ENCODE measurements at places on chromosomes 12 and 14.

DNA sequence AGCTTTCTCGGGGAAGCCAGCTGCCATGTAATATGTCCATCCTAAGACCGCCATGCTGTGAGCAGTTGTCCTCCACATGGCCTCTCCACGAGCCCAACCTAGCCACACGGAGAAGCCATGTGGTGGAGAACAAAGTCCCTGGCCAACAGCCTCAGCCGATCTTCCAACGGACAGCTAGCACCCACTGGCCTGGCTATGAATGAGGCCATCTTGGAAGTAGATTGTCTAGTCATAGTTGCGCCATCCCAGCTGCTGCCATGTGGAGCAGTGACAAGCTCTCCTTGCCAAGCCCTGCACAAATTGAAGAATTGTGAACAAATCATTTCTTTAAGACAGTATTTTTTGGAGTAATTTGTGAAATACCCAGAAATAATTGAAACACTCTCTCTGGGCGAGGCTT is 49.3 kb upstream of the USP44 start:
- no peak for DNase-seq

- no peak for DNase-seq
Observed at GRCh38 chr12:67433385-67434175, 164.4 kb downstream of the CAND1 start.

GRCh38 chr12:8629486-8630033 is 16.9 kb upstream of the AICDA start:
- no peak for DNase-seq

GRCh38 chr12:130828895-130829294 is 10.2 kb downstream of the STX2 start:
- no peak for DNase-seq

DNA sequence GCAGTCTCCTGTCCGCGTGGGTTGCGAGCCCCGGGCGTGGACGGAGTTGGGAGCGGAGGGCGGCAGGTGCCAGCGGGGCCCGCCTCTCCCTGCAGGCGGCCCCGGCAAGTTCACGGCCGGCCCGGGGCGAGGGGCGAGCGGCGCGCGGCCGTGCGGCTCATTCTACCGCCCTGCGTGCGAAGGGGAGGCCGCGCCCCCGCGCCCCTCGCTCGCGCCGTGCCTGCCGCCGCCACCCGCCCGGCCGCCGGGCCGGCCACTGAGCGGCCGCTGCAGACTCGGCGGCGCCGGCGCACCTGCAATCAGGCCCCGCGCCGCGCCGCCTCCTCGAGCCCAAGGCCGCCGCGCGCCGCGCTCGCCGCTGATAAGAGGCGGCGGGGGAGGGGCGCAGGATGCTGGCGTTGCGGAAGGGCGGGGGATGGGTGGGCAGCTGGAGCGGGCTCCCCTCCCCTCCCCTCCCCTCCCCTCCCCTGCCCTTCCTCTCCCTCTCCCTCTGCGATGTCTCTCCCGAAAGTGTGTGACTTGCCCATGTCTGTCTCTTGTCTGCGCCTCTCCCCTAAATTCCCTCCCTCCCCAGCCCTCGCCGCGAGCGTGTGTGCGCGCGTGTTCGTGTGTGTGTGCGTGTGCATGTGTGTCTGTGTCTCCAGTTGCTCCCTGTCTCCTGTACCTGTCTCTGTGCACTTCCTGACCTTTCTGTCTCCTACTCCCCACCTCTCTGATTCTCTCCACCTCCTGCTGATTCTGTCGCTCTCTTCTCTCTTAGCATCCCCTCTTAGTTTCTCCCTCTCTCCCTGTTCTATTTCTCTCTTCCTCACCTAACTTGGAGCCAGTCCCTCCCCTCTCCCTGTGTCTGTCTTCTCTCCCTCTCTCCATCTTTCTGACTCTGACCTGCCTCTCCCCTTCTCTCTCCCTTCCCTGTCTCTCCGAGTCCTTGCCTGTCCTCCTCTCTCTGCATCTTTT is 768.1 kb upstream of the TBX3 start:
- peak; percentile 9 for DNase-seq

DNA sequence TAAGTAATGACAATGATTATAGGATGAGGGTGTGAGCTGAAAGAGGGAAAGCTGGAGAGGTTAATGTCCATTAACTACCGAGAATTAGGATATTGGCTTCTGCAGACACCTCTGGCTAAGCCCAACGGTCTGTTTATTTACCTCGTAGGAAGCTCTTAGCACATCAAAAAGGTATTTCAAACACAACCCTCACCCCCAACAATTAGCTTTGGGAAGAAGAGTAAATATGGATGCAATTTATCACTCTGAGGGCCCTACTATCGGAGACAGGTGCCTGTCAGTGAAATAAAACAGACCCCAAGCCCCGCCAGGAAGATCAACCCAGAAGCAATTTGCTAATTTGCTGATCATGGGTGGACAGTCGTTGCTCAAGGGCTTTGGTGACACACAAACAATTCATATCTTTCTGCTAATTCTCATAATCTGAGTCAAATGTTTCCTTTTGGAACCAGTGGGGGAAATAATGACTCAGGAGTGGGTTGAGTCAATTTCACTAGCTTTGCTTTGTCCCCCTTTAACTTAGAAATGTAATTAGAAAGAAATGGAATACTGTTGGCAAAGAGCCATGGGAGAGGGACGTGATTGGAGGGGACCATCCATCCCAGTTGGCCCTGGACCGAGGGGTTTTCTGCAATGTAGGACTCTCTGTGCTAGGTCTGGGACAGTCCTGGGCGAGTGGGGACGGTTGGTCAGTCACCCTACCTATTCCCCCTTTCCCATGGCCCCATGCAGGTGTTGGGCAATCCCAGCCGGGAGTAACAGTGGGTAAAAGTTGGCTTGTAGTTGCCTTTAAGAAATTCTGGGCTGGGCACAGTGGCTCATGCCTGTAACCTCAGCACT is 99.1 kb upstream of the MED13L start:
- no peak for DNase-seq

Measured in substantia nigra (tissue), 51 donors.